ENCODE measurements at places on chromosomes 1 and 21.

DNA sequence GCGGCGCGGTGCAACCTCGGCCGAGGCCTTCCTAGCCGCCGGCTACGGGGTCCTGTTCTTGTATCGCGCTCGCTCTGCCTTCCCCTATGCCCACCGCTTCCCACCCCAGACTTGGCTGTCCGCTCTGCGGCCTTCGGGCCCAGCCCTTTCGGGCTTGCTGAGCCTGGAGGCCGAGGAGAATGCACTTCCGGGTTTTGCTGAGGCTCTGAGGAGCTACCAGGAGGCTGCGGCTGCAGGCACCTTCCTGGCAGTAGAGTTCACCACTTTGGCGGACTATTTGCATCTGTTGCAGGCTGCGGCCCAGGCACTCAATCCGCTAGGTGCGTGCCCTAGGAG is 379 bp downstream of the PPCS start:
- DNase-seq, result peak; percentile 69

DNA sequence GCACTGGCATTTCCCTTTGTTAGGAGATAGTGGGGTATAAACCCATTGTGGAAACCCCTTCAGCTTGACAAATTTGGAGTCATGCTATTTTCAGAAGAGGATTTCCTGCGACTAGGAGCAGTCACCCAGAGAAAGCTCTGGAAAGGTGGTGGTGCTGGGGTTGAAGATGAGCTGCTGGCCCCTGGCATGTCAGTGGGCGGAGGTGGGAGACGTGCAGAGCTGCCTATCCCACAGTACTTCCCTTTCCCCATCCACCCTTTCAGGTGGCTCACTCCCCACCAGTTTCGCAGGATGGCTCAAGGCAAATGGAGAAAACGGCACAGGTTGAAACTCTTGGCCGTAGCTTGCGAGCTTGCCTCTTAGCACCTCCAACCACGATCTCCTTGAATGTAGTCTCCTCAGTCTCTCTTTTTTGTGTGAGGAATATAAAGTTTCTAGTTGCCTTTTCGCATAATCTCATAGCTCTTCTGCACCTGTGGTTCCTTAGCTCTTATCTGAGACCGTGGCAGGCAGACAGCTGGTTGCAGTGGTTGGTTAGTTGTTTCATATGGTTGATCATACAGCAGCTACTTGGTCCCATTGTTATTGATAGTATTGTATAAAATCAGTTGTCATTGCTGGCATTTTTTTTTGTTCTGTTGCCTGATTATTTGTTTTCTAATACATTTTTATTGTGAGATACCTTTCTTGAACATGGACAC is 48.2 kb downstream of the ADARB1 start:
- no peak for DNase-seq

DNA sequence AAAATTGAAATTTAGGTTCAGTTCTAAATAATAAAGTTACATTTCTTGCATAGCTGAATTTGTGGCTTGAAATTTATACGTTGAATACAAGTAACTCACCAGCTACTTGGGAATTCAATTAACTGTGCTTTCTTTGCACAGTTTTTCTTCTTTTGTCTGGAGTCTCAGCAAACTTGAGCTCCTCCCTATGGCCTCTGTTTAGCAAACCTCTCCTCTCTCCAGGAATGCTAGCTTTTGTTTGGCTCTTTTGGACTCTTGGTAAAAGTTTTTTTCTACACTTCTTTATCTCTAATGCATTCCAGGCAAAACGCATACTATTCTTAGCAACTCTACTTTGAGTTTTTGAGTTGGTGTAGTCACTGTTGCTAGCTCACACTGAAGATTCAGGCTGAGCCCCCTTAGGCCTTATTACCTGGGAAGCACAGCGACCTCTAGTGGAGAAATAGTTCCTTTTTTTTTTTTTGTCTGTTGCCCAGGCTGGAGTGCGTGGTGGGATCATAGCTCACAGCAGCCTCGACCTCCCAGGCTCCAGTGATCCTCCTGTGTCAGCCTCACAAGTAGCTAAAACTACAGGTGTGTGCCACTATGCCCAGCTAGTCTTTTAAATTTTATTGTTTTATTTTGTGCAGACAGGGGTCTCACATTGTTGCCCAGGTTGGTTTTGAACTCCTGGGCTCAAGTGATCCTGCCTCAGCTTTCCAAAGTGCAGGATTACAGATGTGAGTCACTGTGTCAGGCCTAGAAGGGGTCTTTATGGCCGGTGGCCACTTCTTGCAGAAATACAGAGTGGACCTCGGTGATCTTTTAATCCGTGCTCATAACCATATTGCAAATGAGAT is 61.7 kb downstream of the CASQ2 start:
- DNase-seq, result no peak

DNA sequence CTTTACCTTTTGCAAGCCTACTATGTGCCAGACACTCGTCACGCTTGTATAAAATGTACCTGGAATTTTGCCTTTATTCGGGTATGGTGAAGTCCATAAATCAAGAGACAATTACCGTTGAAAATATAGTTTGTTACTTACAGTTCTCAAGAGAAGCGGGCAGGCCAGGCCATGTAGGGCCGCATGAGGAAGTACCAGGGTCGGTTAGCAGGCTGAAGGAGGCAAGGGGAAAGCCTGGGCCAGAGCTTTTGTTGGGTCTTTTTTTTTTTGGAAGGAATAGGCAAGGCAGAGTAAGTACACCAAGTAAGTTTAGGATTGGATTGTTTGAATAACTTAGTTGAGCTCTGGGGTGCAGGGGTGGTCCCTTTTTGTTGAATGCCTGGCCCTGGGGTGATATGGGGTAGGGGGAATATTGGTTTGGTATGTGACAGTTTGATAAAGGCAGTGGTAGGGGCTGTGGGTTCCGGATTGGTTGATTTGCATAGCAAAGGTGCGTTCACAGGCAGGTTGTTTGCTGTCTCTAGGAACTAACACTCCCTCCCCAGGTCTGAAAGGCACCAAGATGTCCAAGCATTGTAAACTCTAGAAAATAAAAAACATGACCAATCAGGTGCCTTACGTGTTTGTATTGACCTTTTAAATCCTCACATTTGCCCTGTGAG is 80.7 kb downstream of the KAZN start:
- DNase-seq, result no peak

DNA sequence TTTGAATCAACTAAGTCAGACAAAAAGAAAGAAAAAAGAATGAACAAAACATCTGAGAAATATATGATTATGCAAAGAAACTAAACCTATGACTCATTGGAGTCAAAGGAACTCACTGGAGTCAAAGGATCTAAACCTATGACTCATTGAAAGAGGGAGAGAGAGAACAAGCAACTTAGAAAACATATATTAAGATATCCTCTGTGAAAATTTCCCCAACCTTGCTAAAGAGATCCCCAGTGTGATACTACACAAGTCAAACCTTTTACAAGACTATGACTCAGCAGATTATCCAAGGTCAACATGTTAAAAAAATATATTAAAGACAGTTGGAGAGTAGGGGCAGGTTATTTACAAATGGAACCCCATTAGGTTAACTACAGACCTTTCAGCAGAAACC is 1538.3 kb downstream of the NCAM2 start:
- DNase-seq, result no peak

DNA sequence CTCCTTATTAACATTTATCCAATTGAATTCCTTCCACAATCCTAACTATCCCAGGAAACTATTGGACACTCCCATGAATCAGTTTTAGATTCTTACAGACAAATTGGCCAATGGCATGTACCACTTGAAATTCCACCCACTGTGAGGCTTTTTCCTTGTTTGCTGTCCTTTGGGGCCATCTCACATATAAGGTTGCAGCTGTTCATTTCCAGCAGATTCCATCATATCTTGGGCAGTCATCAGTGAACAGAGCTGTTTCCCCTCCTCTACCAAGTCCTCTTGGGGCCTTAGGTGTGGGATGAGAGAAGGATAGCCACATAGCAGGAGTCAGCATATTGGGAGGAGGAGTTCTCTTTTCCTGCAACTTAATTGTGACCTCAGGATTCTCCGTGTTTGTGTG is 109.1 kb downstream of the HHAT start:
- DNase-seq, result no peak

- no peak for DNase-seq
Observed at GRCh38 chr1:10177876-10178275, 32.5 kb upstream of the KIF1B start.

DNA sequence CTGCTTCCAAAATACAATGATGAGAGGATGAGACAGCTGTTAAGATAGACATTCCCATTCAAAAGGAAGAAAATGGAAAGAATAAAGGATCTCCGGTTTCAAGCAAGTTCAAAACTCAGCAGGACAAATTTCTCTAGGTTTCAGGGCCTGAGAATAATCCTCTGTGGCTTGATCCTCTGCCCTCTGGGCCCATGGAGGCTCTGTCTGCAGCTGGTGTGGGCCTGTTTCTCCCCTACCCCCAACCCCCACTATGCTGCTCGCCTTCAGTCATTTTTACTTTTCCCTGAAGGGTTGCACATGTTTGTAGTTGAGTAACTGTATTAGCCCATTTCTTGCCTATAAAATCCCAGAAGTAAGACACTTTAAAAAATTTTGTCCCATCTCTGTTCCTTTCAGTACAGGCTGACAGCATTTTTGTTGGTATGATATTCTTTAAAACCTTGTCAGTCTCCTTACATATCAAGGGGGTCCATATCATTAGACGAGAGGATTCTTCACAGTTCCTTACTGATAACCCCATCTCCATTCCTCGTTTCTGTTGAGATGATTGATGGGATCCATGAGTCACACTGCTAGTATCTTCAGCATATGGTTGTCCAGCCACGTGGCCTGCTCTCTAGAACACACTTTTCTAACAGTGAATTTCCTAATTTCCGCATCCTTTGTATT is 10.5 kb downstream of the ZMYM4 start:
- no peak for DNase-seq

DNA sequence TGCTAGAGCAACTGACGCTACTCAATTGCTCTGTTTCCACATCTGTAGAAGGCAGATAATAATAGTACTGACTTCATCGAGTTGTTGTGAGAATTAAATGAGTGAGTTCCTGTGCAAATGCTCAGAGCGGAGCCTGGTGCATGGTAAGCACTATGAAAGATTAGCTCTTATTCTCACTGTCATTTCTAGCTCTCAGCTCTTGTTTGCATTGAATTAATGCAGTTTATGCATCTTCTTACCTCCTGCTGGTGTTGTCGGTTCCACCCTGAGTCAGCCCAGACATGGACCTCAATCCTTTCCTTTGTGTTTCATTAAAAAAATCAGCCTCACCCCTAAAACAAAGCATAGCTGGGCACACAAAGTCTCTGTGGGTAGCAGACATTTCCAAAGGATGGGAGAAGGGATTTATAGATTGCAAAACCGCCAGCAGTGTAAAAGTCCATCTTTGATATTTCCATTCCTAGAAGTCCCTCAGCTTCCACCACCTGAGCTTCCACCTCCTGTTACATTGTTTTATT is 254.4 kb upstream of the CSF3R start:
- no peak for DNase-seq

DNA sequence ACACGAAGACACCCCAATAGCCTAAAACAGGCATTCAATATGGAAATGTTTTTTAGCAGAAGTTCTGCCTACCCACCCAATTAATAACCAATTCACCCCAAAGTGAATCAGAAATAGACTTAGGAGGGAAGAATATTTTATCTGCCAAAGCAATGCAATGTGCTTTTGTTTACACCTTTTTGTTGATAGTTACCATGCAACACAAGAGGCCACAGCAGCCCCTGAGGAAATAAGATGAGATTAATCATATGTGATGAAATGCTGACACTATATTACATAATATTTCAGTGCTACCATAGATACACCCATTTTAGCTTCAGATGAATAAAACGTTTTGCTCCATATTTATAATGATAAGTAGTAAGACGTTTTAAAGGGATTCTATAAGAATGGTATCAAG is 60.9 kb upstream of the RGS2 start:
- DNase-seq, result no peak

DNA sequence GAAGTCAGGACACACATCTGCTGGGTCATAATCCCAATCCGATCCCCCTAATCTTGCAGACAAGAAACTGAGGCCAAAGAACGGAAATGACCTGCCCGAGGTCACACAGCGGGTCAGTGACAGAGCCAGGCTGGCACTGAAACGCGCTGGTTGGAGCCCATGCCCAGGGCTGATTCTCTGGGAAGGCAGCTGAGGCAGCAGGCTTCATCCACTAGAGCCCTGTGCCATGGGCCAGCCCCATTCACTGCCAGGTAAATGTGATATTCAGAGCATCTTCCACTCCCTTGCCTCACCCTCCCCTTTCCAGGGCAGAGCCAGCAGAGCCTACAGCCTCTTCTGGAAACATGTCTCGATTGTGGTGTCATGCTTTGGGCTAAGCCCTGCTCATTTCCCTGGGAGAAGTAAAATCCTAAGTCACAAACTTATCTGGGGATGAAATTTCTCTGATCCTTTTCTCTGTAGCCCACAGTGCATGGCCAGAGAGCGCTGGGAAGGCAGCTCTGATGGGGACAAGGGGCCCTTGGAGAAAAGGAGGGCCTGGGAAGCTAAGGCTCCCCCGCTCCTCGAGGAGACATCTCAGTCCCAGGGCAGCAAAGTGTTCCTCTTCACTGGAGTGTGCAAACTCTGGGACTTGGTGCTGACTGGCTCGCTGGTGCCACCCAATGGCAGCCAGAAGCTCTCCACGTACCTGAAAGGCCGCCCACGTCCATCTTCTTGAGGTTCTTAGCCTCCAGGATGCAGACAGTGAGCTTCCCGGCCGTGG is 110.4 kb downstream of the SYT2 start:
- peak; percentile 57 for DNase-seq

DNA sequence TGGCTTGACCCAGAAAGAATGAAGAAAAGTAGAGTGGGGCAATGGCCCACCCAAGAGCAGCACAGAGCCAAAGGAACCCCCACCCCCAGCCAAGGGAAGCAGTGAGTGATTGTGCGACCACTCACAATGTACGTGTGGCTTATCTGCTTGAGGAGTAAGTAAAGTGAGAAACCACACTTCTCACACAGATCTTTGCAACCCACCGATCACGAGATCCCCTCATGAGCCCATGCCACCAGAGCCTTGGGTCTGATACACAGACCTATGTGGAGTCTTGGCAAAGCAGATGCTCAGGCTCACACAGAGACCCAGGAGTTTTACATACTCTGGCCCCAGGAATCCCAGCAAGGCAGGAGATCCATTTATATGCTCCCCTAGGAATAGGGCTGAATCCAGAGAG is 14.0 kb upstream of the SLC9C2 start:
- no peak for DNase-seq

GRCh38 chr1:175273376-175274031 is 80.9 kb upstream of the KIAA0040 start:
- no peak for DNase-seq

- no peak for DNase-seq
Observed at GRCh38 chr1:76330991-76331603, 256.6 kb downstream of the ST6GALNAC3 start.

DNA sequence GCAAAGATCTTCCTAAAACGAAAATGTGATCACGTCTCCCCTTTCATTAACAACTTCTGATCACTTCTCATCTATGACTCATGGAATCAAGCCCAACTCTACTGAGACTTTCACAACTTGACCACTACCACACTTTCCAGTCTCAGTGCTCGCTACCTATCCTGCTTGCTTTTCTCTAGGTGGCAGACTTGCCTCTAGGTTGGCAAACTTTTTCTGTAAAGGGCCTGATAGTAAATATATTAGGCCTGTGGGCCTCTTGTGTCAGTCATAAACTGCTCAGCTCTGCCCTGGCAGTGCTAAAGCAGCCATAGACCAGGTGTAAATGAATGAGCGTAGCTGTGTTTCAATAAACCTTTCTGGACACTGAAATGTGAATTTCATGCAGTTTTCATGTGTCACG is 21.5 kb upstream of the HMGB4 start:
- no peak for DNase-seq

All from left colon (tissue), 2 donors.